ENCODE measurements at places on chromosomes 5 and 9.
A peak's percentile ranks its signal among the peaks of the same experiment; 100 is the strongest.

DNA sequence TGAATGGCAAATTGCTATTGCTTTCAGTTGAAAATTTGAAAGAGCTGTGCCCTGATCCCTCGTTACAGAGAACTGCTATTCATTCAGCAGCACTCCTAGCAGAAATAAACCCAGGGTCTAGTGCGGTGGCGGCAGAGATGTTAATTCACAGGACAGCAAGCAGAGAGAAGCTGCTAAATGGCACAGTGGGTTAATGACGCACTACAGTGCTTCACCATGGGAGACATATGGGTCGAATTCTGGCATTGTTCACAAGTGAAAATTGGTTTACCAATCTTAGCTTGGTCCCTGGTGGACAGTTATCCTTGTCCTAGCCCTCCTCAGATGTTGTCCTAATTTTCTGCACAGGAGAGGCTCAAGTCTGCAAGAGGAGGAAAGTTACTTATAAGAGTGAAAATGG is 807.4 kb downstream of the TLE1 start:
- DNase-seq, result no peak

GRCh38 chr9:136306211-136307208 is 2.6 kb upstream of the CCDC187 start:
- no peak for DNase-seq

DNA sequence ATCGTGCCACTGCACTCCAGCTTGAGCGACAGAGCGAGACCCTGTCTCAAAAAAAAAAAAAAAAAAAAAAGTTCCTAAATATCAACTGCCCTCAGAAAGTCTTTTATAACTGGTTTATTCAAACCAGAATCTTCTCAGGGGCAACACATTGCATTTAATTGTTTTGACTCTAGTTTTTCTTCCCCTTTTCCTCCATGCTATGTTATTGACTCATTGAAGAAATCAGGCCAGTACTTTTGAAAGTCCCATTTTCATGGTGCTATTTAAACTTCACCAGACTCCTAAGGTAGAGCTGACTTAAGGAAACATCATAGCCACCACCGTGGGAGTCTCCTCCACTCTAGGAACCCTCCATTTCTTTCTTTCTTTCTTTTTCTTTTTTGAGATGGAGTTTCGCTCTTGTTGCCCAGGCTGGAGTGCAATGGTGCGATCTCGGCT is 83.1 kb upstream of the IL6ST start:
- DNase-seq, result no peak

GRCh38 chr9:72583370-72583769 is 62.0 kb downstream of the TMC1 start:
- peak; percentile 40 for DNase-seq

GRCh38 chr9:20508242-20508641 is 114.1 kb downstream of the MLLT3 start:
- DNase-seq, result no peak

DNA sequence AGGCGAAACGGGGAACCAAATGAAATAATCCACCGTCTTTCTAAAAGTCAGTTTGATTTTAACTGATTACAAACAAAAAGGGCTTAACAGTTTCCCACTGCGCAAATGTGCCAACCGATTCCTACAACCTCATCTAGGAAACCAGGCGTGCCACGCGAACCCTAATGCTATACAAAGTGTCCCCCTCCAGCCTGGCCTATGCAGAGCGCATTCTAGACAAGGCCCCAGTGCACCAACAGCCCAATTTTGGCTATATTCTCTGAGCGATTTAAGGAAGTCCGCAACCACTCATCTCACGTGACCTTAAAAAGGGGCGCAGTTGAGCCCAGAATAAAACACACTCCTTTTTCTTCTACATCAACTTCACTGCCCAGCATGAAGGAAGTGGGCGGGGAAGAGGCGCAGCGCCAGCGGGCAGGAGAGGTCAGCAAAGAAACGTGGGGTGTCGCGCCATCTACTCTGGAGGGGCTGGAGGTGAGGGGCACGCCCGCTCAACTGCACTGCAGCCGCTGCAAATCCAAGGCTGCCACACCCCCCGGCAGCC is 779 bp downstream of the FAM13B start:
- peak; percentile 48 for DNase-seq

DNA sequence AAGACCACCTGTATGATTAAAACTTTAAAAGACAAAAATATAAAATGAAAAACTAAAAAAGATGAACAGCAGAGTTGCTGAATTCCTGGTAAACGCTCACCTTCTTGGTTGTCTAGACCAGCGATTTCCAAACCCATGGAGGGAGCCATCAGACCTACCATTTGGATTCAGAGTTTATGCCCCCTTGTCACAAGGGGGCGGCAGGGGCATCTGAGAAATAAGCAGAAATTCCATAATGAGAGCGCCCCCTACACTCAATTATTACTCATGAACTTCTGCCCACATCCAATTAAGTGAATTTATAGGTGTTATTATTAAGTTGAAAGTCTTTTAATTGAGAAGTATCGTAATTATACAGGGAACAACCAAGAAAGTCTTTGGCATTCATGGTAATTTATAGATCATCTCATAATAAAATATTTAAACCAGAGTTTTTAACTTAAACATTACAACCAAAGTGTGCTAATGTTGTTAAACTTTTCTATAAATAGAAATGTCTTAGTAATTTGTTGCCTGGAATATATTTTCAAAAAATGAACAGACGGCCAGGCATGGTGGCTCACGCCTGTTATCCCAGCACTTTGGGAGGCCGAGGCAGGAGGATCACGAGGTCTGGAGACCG is 35.2 kb upstream of the SPATA31C2 start:
- peak; percentile 80 for DNase-seq

DNA sequence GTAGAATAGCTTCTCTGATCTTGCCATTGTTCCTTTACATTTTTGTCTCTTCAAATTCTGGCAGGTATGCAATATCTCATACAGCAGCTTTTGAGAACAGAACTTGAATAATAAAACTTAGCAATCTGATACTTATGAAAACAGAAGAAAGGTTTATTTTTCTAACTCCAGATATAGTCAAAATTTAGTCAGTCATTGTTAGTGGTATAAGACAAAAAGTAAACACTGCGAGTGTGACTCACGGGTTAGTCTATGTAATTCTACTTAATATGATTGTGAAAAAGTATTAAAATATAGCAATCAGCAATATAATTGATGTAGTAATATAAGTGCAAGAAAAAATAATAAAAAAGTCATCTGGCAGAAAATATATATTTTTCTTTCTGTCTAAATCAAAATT is 910.4 kb downstream of the DNAH5 start:
- no peak for DNase-seq

DNA sequence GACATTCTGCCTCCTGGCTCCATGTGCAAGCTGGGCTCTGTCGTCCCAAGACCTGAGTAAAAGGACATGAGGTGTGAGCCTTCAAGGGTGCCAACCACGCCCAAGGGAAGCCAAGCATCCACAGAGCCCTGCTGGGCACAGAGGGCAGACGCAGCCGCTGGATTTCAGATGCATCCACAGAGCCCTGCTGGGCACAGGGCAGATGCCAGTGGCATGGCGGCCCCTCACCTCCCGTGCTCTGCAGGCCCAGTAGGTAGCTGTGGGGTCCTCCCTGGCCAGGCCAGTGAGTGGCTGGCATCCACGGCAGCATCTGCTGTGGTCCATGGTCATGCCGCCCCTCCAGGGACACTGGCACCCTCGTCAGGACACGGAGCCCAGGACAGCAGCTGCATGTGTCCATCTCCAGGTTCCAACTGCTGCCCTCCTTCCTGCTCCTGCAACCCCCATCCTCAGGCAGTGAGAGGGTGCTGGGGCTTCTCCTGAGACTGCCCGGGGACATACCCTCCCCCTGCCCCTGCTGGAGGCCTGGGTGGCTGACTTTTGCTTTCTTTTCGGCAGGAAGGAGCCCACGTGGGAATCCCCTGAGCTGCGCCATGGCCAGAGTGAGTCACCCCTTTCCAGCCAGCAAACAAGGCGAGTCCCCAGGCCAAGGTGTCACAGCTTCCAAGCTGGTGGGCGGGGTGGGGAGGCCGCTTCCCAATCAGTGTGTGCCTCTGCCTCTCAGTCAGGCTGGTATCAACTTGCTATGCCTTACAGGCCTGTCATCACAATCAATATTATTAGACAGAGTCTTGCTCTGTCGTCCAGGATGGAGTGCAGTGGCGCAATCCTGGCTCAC is 4.0 kb upstream of the TRAF2 start:
- peak; percentile 61 for DNase-seq

DNA sequence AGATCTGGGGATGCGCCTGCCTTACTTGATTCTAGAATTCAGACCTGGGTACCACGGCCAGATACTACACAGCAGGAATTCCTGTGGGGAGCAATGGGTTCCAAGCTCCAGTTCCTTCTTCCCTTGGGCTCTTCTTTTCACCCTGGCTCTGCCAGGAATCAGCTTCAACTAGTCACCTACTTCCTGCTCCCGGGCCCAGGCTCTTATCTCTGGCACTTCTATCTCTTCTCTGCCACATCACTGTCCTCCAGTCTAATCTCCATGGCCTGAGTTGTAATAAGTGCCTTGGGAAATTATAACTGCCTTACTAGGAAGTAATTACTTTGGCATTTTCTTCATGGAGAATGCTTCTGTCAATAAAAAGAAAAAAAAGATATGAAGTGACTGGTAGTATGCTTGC is 26.2 kb upstream of the SERINC5 start:
- no peak for DNase-seq

DNA sequence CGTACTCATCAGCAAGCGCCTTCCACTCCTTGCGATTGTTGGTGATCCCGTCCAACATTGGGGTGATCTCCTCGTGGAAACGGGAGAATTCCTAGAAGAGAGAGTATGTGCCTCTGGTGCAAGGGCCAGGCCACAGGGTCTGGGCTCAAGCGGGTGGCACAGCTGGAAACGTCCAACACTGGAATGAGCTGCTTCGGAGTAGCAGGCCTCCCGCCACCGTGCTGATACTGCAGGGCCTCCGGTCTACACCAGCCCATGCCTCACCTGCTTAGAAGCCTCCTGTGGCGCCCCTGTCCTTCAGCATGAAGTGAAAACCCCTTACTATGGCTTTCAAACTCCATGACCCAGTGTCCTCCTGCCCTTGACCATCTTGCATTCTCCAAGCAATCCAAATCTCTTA is 81.4 kb downstream of the PDE6A start:
- no peak for DNase-seq

DNA sequence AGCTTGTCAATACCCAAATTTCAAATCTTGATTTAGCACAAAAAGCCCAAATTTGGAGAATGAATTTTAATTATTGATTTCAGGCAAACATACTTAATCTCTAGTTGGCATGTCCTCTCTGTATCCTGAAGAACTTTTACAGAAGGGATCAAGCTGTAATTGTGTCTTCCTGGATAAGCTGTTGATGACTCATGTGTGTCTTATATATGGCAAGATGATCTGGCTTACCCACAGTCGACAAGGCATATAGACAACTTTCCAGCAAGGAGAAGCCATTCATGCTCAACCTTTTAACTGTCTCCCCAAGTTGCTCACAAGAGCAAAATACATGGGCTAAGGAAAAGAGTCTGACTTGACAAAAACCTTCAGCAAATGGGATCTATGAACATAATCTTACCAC is 112.5 kb upstream of the SLCO6A1 start:
- no peak for DNase-seq

DNA sequence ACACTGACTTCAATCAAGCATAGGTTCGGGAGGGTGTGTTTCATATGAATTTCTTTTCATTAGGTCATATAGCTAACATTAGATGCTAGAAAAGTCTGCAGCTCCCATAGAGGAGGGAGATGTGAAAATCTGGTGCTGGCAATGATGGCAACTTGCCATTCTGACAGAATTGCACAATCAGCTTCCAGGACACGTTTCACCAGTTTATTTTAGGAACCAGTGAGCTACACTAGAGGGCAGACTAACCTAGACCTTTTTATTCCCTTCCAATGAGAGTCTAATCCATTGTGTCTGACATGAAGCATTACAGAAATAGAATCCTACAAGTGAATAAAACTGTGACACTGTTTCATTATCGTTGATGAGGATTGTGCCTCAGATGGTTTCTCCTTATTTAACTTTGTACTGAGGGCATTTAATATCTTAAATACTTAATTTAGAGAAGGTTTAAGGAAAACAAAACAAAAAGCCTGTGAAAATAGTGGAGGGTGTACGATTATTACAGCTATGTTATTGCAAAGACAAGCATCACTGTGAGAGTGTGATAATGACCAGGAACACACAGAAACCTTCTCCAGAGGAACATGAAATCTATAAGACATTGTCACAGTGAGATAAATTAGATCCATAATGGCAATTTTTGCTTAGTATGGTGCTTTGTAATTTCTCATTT is 363.3 kb upstream of the RPS23 start:
- peak; percentile 85 for DNase-seq

GRCh38 chr5:25544652-25545249 is 900.0 kb upstream of the CDH10 start:
- no peak for DNase-seq

DNA sequence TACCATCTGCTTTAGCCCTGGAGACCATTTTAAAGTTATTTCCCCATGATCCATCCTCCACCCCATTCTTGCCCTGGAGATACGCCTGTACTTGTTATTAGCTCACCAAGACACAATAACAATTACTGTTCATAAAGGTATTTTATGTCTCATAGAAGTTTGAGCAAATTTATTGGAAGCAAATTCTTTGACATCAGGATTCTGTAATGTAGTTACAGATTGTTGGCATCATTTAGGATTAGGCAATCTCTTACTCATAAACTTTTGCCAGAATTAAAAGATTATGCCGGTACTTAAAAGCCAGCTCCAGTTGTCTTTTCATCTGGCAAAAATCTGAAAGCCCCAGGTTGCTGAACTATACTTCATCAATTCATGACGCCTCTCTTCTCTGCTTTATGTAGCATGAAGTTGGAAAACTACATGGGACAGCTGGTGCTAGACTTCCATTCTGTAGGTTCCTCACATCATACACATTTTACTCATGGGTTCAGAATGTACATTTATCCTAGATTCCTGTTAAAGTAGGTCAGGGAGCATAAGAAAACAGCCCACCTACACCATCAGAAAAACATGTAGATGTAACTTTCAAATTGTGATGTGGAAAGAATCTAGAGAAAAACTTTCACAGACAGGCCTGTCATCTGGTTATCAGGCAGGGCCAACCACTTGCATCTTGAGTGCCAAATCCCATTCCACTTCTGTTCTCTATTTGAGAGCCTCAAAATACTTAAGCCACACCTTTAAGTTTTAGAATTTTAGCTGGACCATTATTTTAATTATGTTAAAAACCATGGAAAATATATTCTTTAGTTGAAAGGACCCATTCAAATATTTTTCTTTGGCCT is 14.0 kb downstream of the ATP10B start:
- DNase-seq, result peak; percentile 51

GRCh38 chr5:154071799-154072413 is 33.1 kb downstream of the MFAP3 start:
- no peak for DNase-seq

DNA sequence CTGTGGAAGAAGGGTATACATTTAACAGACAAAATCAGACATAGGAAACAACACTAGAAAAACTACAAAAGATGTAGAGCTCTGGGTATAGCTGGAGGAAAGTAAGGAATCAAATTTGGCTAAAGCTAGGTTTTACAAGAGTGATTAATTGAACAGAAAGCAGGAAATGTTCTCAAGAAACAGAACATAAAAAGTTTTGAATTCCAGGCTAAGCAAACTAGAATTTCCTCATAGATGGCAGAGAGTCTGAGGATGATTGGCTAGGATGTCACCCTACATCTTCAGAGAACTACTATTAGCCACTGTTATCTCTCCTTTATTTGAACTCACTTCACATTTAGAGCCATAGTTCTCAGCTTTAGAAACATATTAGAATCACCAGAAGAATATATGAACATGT is 502.1 kb upstream of the PAPPA start:
- DNase-seq, result peak; percentile 70
